ENCODE measurements at places on chromosomes 16 and 17. TPM values are rescaled to one million over a fixed set of nuclear protein-coding genes. Genes with fewer than 3 reads are reported as not detected.

The CES2 gene
- polyA plus RNA-seq = 22.5 TPM

The PIMREG gene
- 31.1 TPM for polyA plus RNA-seq

The ITGA2B gene
- 0.21 TPM for polyA plus RNA-seq

The LDHD gene
- not detected for polyA plus RNA-seq

The ZNF423 gene
- 0.21 TPM for polyA plus RNA-seq

The PTX4 gene
- polyA plus RNA-seq = not detected

The KRT31 gene
- not detected for polyA plus RNA-seq

The EFCAB13 gene
- polyA plus RNA-seq = 6.3 TPM

The CHST5 gene
- 0.43 TPM for polyA plus RNA-seq

The CMTM2 gene
- not detected for polyA plus RNA-seq

The ZNF205 gene
- polyA plus RNA-seq = 1.1 TPM

The KRTAP4-6 gene
- polyA plus RNA-seq = not detected

The TBC1D3C gene
- not detected for polyA plus RNA-seq

The GNGT2 gene
- polyA plus RNA-seq = 45.8 TPM

The CCL1 gene
- polyA plus RNA-seq = 0.40 TPM

The HYDIN gene
- not detected for polyA plus RNA-seq

The KRT33B gene
- not detected for polyA plus RNA-seq

The ITGB3 gene
- 8.8 TPM for polyA plus RNA-seq

The SYNGR3 gene
- polyA plus RNA-seq = 4.4 TPM

The CBX8 gene
- polyA plus RNA-seq = 3.4 TPM

The ZNF385C gene
- 0.06 TPM for polyA plus RNA-seq

The MMP25 gene
- 0.36 TPM for polyA plus RNA-seq

The SPATA22 gene
- polyA plus RNA-seq = not detected

The TNFRSF13B gene
- polyA plus RNA-seq = 122 TPM

The KRT33A gene
- polyA plus RNA-seq = not detected

The TNFSF13 gene
- 10.2 TPM for polyA plus RNA-seq

The DRC3 gene
- 1.4 TPM for polyA plus RNA-seq

The PMFBP1 gene
- polyA plus RNA-seq = 1.3 TPM

The RRAD gene
- polyA plus RNA-seq = 8.3 TPM

The GALR2 gene
- polyA plus RNA-seq = 0.63 TPM

The CRYBA1 gene
- not detected for polyA plus RNA-seq

The EVI2A gene
- polyA plus RNA-seq = 15.1 TPM

The TBX6 gene
- 0.08 TPM for polyA plus RNA-seq

The NACA2 gene
- 0.51 TPM for polyA plus RNA-seq

The LHX1 gene
- not detected for polyA plus RNA-seq

The CFAP97D1 gene
- not detected for polyA plus RNA-seq

The SOX8 gene
- not detected for polyA plus RNA-seq

The PLCD3 gene
- 0.92 TPM for polyA plus RNA-seq

The AATK gene
- not detected for polyA plus RNA-seq

All from GM12878 (cell line).